ENCODE measurements at places on chromosomes 16 and 17.
A peak's percentile ranks its signal among the peaks of the same experiment; 100 is the strongest.

GRCh38 chr16:59665618-59666220, 931.6 kb upstream of the GOT2 start:
- no peak for DNase-seq

DNA sequence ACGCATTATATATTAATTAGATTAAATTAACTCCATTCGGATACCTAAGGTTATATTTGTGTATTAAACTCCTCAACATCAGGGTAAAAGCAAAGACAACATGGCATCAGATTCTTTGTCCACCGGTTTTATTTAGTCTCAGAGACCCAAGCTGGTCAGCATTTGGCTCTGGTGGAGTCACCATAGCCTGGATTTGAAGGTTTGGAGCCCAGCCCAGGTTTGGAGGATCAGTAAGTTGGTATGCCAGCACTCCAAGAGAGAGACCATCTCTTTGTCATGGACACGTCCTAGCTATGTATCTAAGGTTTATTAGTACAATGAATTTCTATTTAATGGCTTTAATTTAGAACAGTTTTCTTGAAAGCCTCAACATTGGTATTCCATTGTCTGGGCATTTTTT, 328.4 kb upstream of the RBFOX1 start:
- no peak for DNase-seq

DNA sequence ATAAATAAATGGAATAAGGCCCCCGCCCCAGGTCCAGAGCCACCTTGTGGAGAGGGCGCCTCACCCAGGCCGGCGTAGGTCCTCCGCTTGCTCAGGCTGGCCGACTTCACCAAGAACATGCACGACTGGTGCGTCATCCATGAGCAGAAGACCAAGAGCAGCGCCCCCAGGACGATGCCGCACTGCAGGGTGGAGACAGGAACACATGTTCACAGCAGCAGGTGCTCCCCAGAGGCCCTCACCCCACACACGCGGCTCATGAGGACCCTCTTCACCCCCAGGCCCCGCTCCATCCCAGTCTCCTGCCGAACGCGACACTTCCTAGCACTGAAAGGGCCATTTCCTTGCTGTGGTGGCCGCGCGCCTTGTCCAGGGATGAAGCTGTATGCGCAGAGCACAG, 5.5 kb downstream of the SLC38A10 start:
- no peak for DNase-seq

DNA sequence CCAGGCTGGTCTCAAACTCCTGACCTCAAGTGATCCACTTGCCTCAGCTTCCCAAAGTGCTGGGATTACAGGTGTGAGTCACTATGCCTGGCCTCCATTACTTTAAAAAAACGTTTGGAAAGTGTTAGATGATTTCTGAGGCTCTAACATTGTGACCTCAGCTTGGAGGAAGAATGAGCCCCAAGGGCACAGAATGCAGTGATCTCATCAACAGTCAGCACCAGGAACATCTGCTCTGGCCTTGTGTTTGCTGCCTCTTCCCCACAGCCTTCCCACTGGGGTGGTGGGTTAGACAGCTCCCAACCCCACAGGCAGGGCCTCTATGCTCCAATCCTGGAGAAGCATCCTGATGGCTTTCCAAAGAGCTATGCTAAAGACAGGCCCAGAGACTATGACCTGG, 37.7 kb upstream of the SREBF1 start:
- DNase-seq: no peak

GRCh38 chr17:1792495-1793446, 30.9 kb downstream of the SERPINF1 start:
- DNase-seq: no peak

GRCh38 chr17:76994237-76994637, 126.0 kb downstream of the MGAT5B start:
- DNase-seq: no peak

DNA sequence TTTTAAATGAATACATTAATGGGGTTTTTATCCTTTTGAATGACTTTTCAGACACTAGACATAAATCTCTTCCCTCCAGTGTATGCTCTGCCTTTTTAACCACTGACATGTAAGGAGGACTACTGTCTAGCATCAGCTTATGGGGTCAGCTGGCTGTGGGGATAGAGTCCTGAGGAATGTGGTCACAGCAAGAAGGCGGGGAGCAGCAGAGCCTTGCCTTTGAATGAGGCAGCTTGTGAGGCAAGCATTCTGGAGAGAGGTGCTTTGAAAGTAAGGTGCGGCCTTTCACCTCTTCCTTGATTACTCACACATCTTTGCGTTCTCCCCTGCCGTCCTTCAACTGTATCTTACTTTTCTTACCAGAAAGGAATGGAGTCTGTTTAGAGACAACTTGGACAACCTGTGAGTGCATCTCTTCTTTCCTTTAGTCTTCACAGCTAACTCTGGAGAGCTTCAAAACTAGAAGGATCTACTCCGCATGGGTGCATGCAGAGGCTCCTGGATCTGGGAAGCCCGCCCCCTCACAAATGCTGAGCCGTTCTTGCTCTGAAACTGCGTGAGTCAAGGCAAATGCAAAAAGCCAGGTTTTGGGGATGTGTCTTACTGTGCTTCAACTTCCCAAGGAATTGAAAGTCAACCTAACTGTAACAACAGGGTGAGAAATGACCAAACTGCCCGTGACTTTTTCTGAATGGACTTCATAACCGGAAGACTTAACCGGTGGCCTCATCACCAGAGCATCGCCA, 49.9 kb downstream of the ADCY7 start:
- DNase-seq: no peak

- DNase-seq: no peak
These were observed 412.0 kb downstream of the HAPSTR1 start for GRCh38 chr16:9503251-9503984.

GRCh38 chr17:42509841-42510240, 26.2 kb upstream of the NAGLU start:
- DNase-seq: peak; percentile 26

DNA sequence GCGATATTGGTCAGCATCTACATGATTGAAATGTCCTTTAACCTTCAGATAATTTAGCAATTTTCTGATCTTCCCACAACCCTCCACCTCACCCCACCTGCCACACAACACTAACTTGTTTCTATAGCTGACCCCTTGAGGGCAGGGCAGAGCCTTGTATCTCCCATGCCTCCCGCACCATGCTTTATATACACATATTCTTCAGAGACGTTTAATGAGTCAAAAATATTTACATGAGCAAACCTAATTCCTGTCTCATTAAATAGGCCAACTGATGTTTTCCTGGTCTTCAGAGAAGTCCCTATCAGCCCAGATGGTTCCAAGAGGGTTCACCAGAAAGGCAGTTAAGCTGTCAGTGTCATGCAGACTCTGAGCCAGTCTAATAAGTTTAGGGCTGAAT, 6.6 kb upstream of the DHRS7C start:
- DNase-seq: no peak

- DNase-seq: peak; percentile 84
These were observed 64.2 kb downstream of the SPECC1 start for GRCh38 chr17:20073055-20073979.

GRCh38 chr17:31549121-31549524, 157.6 kb downstream of the RAB11FIP4 start:
- DNase-seq: no peak

GRCh38 chr16:67927131-67927941, 4.3 kb downstream of the CTRL start:
- DNase-seq: no peak

- no peak for DNase-seq
These were observed 76.9 kb downstream of the AMFR start for GRCh38 chr16:56348168-56349085.

- DNase-seq: no peak
These were observed 20.3 kb downstream of the TRARG1 start for GRCh38 chr17:1299552-1300370.

DNA sequence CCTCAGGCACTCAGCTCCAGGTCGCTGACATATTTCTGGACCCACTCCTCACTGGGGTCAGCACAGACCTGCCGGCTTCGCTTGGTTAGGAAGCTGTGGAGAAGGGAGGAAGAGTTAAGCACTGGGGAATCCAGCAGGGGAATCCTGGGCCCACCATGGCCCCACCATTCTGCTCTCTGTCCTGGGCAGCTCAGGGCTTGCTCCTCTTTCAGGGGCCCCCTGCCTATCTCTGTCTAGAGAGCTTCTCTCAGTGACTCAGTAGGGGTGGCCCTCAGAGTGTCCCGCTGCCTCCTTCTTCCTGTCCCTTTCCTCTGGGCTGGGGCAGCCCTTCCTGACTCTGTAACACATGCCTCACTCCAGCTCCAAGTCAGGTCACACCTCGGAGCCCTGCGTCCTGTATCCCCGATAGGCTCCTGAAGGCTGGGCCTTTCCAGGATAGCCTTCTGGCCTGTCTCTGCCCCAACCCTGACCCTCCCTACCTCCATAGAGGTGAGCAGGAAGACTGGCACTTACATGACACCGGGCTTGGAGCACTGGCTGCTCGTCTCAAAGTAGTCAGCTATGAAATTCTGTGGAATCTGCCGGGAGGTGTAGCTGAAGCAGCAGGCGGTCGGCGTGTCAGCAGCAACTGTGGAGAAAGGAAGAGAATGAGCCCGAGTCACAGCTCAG, 1.1 kb downstream of the CCL3 start:
- DNase-seq: no peak

DNA sequence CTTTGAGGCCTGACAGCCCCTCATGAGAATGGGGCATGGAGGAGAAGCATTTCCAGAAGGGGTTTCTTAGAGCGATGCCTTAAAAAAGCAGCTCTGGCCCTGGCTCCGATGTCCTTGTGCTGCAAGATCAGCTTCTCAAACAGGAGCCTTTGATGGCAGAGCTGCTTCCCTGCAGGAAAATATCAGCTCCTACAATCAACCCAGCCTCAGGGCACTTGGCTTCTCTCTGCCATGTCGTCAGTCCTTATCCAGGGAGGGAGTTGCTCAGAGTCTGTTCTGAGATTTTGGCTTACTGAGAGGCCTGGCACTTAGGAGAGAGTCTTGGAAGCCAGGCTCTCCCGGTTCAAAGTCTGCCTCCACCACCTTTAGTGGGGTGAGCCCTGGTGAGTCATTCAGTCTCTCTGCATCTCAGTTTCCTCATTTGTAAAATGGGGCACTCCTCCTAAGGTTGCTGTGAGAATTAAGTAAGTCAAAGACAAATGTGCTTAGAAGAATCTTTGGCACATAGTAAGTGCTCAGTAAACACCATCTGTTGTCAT, 184.4 kb downstream of the HAPSTR1 start:
- no peak for DNase-seq

DNA sequence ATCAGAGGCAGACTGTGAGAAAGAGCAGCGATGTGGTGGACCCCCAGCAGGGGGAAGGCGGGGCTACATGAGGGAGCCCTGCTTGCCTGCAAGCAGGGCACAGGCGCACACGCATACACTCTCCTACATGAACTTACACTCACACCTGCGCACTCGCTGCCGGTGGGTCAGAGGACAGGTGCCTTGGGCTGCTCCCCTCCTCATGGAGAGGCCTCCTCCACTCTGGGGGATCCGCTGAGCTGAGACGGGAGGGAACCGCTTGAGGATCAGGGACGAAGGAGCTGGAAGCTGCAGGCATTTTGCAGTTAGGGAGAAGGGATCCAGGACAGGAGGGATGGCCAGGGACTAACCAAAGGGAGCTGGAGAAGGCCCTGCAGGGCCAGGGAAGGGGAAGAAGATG, 14.2 kb downstream of the OSBPL7 start:
- no peak for DNase-seq

GRCh38 chr17:3527896-3528295, 29.7 kb downstream of the TRPV3 start:
- DNase-seq: no peak

DNA sequence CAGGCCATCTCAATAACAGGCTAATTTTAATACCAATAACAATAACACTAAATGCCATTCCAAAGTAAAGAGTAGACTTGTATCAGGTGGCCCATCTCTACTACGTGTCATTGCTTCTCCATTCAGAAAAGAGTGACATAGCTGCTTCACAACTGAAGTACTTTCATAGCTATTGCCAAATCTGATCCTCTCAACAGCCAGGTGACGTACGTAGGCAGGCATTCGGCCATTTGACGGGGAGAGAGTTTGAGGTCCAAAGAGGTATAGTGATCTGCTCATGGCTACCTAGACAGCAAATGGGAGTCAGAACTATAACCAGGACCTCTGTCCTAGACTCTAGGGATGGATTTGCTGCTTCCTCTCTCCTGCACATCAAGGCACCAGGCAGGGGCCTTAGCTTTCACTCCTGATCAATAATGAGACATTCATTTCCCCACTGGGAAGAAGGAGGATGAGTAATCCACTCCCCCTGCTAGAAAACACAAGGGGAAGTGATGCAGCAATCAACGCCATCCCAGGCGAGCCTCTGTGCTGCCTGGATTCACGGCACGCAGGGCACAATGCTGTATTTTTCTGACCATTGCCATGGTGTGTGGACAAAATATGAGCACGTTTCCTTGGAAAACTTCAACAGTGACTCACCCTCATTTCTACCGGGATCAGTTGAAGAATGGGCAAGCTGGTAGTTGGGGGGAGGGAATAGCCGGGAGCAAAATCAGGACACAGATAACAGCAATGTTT, 80.9 kb downstream of the SPACA3 start:
- no peak for DNase-seq

- peak; percentile 74 for DNase-seq
These were observed 7.4 kb upstream of the FLYWCH1 start for GRCh38 chr16:2904100-2904921.

DNA sequence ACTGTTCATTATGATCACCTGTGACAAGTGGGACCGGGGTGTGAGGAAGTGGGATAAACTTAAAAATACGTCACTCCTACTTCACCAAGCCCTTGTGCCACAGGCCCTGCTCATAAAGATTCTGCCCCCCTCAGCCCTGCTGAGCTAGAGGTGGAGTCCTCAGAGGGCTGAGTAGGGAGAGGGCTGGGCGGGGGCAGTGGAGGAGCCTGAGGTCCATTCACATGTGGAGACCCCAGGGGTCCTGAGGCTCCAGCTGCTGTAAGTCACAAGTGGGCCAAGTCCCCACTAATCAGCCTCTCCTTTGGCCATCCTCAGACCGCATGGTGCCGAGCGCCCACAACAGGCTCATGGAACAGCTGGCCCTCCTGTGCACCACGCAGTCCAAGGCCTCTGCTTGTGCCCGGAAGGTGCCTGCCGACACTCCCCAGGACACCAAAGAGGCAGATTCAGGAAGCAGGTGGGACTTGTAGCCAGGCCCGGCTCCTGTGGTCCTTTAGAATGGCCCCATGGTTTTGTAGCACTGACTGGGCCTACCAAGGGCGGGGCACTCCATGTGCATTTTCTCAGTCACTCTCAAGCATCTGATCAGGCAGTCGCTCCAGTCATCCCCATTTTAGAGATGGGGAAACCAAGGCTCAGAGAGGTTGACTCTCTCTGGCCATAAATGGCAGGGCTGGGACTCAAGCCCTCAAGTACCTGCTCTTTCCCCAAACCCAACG, 10.4 kb downstream of the DNAAF8 start:
- DNase-seq: no peak

- no peak for DNase-seq
These were observed 78.9 kb downstream of the CMIP start for GRCh38 chr16:81523387-81524115.

GRCh38 chr17:45246338-45246737, 15.6 kb downstream of the SPATA32 start:
- DNase-seq: no peak

GRCh38 chr17:72733619-72734282, 358.7 kb downstream of the SLC39A11 start:
- no peak for DNase-seq

- no peak for DNase-seq
These were observed 4.8 kb upstream of the ERBB2 start for GRCh38 chr17:39695089-39695474.

GRCh38 chr16:592518-593306, 2.8 kb downstream of the RAB40C start:
- no peak for DNase-seq
